ENCODE measurements at places on chromosomes 4 and X. TPM values are rescaled to one million over a fixed set of nuclear protein-coding genes. Genes with fewer than 3 reads are reported as not detected.

P2RY4 gene
- 0.12 TPM for polyA plus RNA-seq

DDX53 gene
- not detected for polyA plus RNA-seq

SPANXD gene
- not detected for polyA plus RNA-seq

CD38 gene
- 0.82 TPM for polyA plus RNA-seq

ERCC6L gene
- polyA plus RNA-seq: 4.9 TPM

CFP gene
- polyA plus RNA-seq: 3.0 TPM

HPGDS gene
- 5.2 TPM for polyA plus RNA-seq
